ENCODE measurements at places on chromosomes 6 and 20. TPM values are rescaled to one million over a fixed set of nuclear protein-coding genes. Genes with fewer than 3 reads are reported as not detected.

DNA sequence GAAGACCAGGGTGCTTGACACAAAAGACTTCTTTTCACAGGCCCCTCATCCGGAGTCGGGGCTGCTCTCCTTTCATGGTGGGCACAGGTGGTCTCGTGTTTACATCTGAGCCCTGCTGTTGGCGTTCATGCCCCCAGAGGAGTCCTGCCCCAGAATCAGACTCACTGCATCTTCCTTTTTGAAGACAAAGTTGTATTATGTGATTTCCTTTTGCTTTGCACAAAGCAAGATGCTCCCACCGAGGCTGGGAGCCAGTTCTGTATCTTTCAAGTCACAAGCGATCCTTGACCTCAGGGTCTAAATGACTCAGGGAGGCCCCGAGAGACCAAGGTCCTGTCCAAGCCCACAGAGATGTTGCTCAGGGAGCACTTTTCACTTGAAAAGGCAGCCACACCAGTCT lies 330.5 kb downstream of the THBS2 start:
- no peaks in the 10 kb centered on the region for H3K27me3 ChIP-seq
- H3K4me1 ChIP-seq, result no peaks in the 10 kb centered on the region
- no peaks in the 10 kb centered on the region for H3K36me3 ChIP-seq
- DNase-seq, result no peak

- no peaks in the 10 kb centered on the region for H3K36me3 ChIP-seq
- no peak overlapping the region for H3K4me3 ChIP-seq
- H3K4me1 ChIP-seq, result no peaks in the 10 kb centered on the region
- DNase-seq, result no peak
- no peak overlapping the region for H3K27ac ChIP-seq
Measured at GRCh38 chr6:77089776-77090175, 373.5 kb downstream of the HTR1B start.

DNA sequence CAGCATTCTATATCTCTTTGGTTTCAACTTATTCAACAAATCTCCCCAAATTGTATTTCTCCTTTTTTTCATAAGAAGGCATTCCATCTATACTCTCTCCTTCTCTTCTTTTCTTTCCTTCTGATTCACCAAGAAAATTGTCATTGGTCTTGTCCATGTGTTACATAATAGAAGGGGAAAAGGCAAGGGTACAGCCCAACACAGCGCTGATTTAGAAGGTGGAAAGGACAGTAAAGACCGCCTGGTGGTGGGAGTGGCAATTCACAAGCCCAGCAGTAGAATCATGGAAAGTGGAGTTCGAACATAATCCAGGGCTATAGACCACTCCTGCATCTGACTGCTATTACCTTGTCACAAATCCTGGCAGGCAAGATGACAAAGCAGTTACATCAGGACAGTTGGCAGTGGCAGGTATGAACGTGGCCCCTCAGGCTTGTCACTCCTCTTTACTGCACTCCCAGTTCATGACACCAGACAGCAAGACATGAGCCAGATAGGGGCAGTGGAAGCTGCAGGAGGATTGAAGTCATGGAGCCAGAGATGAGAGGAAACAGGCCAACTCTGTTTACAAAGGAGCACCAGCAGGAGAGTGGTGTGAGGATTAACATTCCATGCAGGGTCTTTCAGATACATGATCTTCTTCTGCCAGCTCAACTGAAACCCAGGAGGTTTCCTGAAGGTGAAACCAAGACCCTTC lies 2.1 kb upstream of the TNFAIP3 start:
- peaks cover 21% of the 10 kb centered on the region for H3K4me1 ChIP-seq
- H3K27me3 ChIP-seq, result no peaks in the 10 kb centered on the region
- no peak for DNase-seq
- no peak overlapping the region for H3K4me3 ChIP-seq
- no peaks in the 10 kb centered on the region for H3K36me3 ChIP-seq

The WFDC12 gene
- not detected for total RNA-seq

The HLA-DRB1 gene
- total RNA-seq, result 1.1 TPM

The NINL gene
- 14.8 TPM for total RNA-seq
